ENCODE measurements at places on chromosomes 13 and 19.

DNA sequence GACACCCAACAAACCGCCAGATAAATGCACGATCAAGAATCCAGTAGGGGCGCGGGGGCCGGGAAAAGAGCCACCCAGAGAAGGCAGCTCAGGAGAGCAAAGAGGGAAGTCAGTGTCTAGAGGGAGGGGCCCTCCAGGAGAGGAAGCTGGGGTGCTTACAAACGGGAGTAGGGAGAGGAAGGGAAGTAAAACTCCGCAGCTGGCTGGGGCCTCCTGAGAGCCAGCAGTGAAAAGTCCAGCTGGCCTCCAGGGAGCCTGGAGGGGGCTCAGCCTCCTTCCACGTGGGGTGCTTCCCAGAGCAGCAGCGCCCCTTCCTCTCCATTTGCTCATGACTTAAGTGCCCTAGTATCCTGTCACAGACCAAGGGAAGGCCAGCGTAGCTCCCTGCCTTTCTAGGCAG is 51.8 kb downstream of the TMED1 start:
- no peak for DNase-seq

DNA sequence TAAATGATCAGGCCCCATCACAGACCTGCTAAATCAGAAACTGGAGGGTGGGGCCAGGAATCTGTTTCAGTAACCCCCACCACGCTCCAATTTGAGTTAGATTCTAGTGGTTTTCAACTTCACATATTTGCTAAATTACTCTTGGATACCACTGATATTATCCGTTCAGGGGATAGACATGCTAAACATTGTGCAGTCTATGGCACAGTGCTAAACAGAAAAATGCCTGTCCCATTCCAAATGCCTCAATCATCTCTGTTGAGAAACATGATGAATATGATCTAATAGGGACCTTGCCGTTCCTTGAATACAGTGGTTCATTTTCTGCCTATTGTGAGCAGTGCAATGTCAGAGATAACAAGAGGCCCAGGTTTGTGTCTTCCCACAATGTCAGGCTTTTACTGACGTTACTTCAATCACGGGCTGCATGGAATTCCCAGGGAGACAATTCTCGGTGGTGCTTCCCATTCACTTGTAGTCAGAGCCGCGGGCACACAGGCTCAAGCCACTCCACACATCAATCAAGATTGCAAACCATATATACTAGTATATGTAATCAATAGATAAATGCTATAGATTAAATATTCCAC is 52.7 kb downstream of the MYO16 start:
- DNase-seq: no peak

DNA sequence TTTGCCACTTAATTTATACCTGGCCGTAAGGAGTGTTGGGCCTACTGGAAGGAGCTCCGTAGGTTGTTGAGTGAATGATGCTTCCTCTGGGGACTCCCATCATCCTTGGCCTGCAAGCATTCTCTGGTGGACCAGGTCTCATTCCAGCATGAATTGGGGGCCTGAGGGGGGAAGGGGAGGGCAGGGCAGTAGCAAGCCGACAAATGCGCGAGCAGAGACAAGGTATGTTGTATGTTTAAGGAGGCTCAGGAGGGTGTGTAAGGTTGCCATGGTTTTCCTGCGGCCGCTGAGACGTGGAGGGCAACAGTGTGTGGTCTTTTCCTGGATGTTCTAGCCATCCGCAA is 749 bp downstream of the ZNF264 start:
- no peak for DNase-seq

- no peak for DNase-seq
Observed at GRCh38 chr13:113077953-113078901, 27.4 kb upstream of the F7 start.

GRCh38 chr19:14473073-14473977 is 1.8 kb downstream of the PTGER1 start:
- DNase-seq: no peak

DNA sequence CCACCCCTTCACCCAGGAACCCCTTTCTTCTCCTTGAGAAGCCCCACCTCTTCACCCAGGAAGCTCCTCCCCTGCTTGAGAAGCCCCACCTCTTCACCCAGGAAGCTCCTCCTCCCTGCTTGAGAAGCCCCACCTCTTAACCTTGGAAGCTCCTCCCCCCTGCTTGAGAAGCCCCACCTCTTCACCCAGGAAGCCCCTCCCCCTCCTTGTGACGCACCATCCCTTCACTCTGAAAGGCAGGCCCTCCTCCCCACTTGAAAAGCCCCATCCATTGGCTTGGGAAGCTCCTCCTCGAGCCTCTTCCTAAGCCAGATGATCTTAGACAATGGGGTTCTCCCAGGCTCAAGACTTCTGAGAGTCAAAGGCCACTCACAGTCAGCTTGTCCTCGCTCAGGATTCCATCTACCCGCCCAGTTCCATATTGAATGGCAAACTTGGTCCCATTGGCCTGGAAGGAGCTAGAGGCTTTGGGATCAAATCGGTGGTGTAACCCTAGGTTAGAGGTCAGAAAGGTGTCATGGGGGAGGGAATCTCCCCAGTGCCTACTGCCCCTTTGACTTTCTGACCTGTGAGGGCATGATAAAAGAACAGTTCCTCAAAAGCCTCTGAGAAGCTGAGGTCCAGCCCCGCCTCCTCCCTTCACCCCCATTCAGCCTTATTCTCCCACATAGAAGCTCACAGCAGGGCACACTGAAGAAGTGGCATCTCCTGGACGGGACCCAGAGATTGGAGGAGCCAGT is 4.0 kb downstream of the NAPSA start:
- DNase-seq: no peak

GRCh38 chr13:41641429-41641828 is 184.1 kb downstream of the RGCC start:
- DNase-seq: no peak

Data from iPS DF 19.7 (cell line).